Caco-2 (cell line): ENCODE measurements at places on chromosomes 2 and 18. TPM values are rescaled to one million over a fixed set of nuclear protein-coding genes. Genes with fewer than 3 reads are reported as not detected.

DNA sequence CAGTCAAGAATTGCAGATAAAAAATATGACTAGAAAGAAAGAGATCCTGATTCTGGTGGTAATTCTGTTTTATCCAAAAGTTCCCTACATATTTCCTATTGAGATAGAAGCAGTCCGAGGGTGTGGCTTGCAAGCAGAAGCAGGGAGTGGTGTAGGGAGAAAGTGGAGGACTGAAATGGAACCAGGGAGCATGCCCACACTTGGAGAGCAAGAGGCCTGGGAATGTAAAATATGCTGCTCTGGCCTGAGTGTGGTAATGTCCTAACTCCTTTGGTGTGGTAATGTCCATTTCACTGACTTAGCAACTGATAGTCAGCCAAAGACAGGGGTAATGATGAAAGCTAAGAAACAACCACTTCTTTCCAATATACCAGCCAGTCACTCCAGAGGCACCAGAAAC lies 30.1 kb upstream of the FMNL2 start:
- DNase-seq, result no peak

Gene MDH1B
- total RNA-seq, result 0.34 and 0.39 TPM in 2 replicates

Gene APOB
- 190 and 234 TPM in 2 replicates for total RNA-seq

DNA sequence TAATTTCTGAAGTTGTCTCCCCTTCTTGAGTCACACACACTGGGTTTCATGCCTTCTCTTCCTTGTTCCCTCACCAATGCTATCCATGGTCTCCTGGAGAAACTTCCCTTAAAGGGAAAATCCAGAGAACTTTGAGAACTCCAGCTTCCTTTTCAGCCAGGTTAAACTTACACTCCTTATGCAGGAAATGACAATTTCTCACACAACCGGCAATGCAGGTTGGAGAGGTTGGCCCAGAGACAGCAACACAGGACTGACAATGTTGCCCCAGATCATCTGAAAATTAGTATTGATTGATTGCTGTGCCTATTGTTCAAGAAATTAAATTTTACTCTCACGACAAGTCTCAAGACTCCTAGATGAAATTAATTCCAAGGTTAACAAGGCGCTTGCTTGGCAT lies 292.2 kb downstream of the NYAP2 start:
- no peak for DNase-seq

Gene C2orf49
- 21.1 and 24.8 TPM in 2 replicates for total RNA-seq

GRCh38 chr2:157897106-157897971 lies 21.2 kb upstream of the ACVR1 start:
- no peak for DNase-seq

GRCh38 chr2:1729242-1729641 lies 15.1 kb downstream of the PXDN start:
- DNase-seq, result no peak

GRCh38 chr2:134683561-134684112 lies 35.2 kb downstream of the TMEM163 start:
- no peak for DNase-seq

Gene FAM228A
- total RNA-seq, result not detected in 2 replicates

DNA sequence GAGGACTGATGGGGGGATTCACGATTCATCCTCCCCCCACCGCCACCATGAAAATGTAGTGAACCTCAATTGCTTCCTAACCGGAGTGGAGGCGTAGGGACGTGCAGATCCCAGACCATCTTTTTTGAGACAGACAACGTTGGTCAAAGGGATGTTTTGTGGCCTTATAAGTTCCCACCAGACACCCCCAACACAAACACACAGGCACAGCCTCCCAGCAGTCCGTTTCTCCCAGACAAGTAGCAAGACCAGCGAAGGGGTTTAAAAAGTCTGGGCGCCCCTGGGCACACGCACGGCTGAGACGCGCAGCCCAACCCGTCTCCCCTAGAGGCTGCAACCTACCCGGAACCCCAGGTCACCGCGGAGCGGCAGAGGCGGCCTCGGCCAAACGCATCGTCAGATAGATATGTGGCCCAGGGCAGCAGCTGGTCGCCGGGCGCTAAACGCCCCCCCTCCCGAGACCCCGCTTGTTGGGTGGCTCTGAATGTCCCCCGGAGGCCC lies 1.3 kb downstream of the GBX2 start:
- DNase-seq, result no peak

- no peak for DNase-seq
These were observed 16.0 kb upstream of the ASXL2 start for GRCh38 chr2:25894135-25894830.

DNA sequence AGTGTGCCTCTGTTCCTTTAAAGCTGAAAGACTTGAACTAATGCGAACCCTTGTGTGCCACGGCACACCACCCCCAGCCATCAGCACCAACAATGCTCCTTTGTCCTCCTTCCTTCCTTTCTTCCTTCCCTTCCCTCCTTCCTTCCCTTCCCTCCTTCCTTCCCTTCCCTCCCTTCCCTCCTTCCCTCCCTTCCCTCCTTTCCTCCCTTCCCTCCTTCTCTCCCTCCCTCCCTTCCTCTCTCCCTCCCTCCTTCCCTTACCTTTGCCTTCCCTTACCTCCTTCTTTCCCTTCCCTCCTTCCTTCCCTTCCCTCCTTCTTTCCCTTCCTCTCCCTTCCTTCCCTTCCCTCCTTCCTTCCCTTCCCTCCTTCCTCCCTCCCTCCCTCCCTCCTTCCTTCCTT lies 208.3 kb upstream of the PXDN start:
- DNase-seq, result no peak

Gene TMEM178A
- 0.29 TPM in 1 of 2 replicates, not detected in the other for total RNA-seq

DNA sequence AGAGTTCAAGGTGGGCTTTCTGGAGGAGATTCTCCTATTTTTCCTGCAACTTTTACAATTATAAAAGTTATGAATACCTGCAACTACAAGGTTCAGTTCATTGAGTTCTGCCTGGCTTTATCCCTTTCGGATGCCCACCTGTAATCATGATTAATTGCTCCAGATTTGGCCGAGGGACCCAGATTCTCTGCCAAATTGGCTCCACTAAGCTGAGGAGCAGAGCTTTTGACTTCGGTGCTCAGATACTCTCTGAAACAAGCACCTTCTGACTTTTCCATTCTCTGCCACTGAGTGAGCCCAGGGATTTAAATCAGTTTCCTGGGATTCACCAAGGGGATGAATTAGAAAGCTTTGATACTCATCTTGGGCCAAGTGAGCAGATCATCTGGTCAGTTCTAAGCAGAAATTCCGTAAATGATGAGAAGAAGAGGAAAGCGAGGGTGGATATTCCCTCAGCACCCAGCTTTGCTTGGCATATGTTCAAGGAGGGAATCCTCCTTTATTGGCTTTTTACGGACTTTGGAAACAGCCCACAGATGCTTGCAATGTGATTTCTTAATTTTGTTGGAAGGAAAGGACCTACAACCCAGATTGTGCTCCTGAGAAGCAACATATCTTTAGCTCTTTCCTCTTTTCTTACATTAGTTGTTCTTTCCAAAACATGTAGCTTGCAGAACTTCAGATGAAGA lies 179.2 kb downstream of the SETBP1 start:
- no peak for DNase-seq

DNA sequence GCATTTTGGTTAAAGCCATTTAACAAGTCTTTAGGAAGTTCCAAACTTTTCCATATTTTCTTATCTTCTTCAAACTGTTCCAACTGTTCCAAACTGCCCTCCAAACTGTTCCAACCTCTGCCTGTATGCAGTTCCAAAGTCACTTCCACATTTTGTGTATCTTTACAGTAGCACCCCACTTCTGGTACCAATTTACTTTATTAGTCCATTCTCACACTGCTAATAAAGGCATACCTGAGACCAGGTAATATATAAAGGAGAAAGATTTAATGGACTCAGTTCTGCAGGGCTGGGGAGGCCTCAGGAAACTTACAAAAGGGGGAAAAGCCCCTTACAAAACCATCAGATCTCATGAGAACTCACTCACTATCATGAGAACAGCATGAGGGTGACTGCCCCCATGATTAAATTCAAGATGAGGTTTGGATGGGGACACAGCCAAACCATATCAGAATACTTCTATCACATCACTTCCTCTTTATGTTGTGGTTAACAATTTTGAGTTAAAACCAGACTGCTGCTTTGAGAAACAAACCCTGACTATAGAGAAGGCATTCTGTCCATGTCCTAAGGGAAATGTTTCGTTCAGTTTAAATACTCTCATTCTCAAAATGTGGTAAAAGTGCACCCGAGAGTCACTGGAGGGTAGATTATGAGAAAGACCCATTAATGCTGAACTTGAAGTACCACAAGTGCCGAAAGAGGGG lies 11.0 kb downstream of the IL18R1 start:
- DNase-seq, result no peak

Gene DLX1
- 1.2 TPM in 2 replicates for total RNA-seq

Gene IFIH1
- total RNA-seq, result 2.7 and 3.4 TPM in 2 replicates

DNA sequence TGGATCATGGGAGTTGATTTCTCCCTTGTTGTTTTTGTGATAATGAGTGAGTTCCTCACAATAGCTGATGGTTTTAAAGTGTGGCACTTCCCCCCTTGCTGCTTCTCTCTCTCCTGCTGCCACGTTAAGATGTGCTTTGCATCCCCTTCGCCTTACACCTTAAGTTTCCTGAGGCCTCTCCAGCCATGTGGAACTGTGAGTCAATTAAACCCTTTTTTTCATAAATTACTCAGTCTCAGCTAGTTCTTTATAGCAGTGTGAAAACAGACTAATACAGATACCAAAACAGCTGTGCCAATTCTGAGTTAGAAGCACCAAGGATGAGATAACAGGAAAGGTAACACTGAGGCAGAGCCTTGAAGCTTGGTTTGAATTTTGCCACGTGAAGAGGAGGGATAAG lies 44.7 kb downstream of the ITSN2 start:
- no peak for DNase-seq

Gene ANKAR
- total RNA-seq, result 2.2 and 4.7 TPM in 2 replicates

DNA sequence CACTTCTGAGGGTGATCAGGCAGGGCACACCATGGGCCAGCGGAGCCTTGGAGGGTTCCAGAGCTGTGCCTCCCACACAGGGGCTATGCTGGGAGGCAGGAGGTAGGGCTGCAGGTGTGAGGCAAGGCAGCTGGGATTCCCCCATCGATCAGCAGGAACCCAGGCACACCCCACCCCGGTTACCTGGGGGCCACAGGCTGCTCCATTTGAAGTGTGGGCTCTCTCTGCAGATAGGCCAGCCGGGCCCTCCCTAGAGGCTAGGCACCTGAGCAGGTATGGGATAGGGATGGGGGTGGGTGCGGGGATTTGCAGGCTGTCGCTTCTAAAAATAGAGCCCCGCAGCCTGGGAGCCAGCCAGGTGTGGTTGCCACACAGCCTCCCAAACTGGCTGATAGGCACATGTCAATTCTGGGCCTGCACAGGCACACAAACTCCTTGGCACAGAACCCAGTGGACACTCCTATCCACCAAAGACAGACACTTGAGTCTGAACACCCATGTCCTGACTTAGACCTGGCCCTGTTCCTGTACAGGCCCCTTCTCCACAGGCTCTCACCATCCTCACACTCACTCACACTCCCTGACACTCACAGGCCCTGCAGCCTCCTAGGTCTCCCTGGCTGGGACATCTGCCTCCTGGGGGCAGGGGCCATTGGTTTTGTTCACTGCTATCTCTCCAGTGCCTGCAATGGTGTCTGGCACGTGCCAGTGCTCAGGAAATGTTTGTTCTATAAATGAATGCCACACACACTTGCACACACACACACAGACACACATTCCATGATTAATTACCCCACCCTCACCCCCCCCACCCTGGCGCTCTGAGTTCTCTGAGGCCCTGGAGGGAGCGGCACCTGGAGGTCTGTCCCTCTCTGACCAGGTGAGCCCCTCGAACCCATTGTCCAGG lies 73.4 kb downstream of the ZFP36L2 start:
- DNase-seq, result no peak

GRCh38 chr18:10052871-10053270 lies 139.1 kb downstream of the VAPA start:
- no peak for DNase-seq

- DNase-seq, result no peak
These were observed 951 bp downstream of the EN1 start for GRCh38 chr2:118846442-118846952.

DNA sequence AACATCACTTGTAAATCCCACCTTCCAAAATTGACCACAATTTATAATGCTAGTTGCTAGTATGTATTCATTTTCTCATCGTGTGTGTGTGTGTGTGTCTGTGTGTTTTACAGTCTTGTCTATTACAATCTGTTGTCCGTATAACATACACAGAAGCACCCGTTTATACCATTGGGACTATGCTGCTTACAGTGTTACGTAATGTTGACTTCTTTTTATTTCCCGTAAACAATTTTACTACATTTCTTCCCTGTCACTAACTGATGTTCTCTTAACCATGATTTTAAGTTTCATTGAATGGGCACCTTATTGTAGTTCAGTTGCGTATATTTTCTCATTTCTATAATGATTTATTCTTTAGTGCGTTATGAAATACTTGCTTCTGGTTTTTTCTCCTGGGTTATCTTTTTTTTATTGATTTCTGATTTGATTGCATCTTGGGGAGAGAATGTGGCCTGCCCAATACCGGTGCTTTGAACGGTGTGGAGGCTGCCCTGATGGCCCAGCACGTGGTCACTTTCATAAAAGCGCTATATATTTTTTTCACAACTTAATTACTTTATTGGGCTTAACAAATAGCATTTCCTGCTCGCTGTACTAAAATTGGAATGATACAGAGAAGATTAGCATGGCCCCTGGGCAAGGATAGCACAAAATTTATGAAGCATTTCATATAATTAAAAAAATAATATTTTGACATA lies 14.5 kb upstream of the ASB1 start:
- no peak for DNase-seq

Gene GAL3ST2
- 6.0 and 6.8 TPM in 2 replicates for total RNA-seq

Gene FEV
- total RNA-seq, result not detected in 2 replicates

GRCh38 chr18:11146238-11146946 lies 3.0 kb downstream of the PIEZO2 start:
- DNase-seq, result no peak

DNA sequence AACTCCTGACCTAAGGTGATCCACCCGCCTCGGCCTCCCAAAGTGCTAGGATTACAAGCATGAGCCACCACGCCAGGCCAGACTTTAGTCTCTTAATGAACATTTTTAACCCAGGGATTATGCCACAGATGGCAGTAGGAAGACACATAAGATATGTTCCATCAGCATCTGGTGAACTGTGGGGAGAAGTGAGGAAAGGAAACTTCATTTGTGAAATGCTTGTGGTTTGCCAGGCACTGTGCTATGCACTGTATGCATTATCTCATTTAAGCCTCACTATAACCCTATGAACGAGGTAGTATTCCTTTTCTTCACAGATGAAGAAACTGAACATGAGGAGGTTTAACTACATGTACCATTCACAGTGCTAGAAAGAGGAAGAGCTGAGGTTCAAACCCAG lies 29.3 kb downstream of the PTRHD1 start:
- no peak for DNase-seq

- no peak for DNase-seq
These were observed 1.6 kb upstream of the RBM45 start for GRCh38 chr2:178110681-178111080.

DNA sequence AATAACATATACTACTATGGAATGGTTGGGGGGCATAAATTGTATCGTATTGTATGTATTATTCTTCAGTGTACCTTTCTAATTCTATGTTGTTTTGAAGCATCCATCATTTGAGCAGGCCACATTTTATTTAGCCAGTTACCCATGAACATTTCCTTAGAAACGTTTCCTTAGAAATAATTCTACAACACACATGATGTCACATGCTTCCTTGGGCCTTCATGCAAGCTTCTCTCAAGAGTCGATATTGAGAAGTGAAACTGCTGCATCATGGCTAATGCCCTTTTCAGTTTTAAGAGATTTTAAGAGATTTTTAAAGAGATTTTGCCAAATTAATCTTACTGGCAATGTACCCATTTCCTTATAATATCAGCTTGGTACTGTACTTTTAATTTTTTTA lies 63.9 kb downstream of the ALPK2 start:
- DNase-seq, result no peak

Gene KCNS3
- 0.14 and 0.20 TPM in 2 replicates for total RNA-seq

- no peak for DNase-seq
These were observed 245.2 kb upstream of the REG3G start for GRCh38 chr2:78780256-78780655.

Gene HOXD1
- not detected in 2 replicates for total RNA-seq

GRCh38 chr2:71576541-71576940 lies 123.2 kb downstream of the DYSF start:
- no peak for DNase-seq
